ENCODE measurements at places on chromosomes 12 and 14.

- no peak for DNase-seq
Measured at GRCh38 chr14:68460541-68460940, 332.3 kb downstream of the ZFP36L1 start.

DNA sequence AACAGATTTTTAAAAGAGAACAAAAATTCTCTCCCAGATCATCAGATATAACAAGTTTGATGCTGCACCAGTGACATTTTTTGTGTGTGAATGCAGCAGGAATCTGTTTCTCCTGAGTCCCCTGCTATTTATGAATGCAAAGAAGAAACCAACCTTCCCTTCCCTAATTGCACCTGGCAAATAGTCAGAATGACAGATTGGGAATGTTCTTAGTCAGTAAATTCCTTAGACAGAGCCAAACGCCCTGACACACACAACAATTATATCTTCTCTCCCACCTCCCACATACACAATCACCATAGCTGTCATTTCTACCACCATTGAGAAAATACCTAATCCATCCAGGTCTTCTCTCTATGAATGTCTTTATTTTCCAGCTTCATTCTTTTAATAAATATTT, 174.4 kb downstream of the ALG10B start:
- DNase-seq, result no peak

- DNase-seq, result no peak
Measured at GRCh38 chr14:75274899-75275569, 3.6 kb upstream of the FOS start.

DNA sequence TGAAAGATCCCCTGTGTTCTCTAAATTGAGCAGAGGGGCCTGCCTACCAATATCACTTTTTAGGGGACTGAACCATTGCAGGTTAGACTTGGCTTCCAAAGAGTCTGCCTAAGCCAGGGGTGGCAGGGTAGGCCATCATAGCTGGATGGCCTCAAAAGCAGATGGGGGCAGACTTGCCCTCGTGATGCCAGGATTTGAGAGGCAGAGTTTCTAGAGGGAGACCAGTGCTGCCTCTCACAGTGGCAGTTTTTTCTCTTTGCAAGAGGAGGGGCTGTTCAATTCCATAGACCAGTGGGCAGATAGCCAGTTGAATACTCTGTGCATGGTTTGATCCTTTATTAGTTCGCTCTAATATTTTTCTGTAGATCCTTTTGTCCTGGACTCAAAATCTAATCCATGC, 23.8 kb upstream of the SMCO2 start:
- DNase-seq, result no peak

GRCh38 chr12:122839907-122840554, 4.8 kb downstream of the HIP1R start:
- no peak for DNase-seq
